ENCODE measurements at places on chromosomes 16 and 17. TPM values are rescaled to one million over a fixed set of nuclear protein-coding genes. Genes with fewer than 3 reads are reported as not detected.

Gene PRM1
- not detected for total RNA-seq

Gene RASL10B
- 3.7 TPM for total RNA-seq

Gene CCL7
- 3.4 TPM for total RNA-seq

Gene ITGAX
- total RNA-seq, result under 0.01 TPM

Gene GAN
- 7.4 TPM for total RNA-seq

Gene HOXB4
- total RNA-seq, result under 0.01 TPM

Gene CFAP119
- 4.9 TPM for total RNA-seq

Gene GCGR
- not detected for total RNA-seq

Gene CCR7
- not detected for total RNA-seq

Gene BEAN1
- total RNA-seq, result 0.43 TPM

Gene OR1A1
- total RNA-seq, result not detected

Gene CETP
- total RNA-seq, result not detected

Gene RND2
- 0.88 TPM for total RNA-seq

Gene ITGAL
- total RNA-seq, result not detected
